ENCODE measurements at places on chromosomes 11 and 22.
A peak's percentile ranks its signal among the peaks of the same experiment; 100 is the strongest.

GRCh38 chr11:34631297-34631696, 10.4 kb downstream of the EHF start:
- DNase-seq, result no peak

- DNase-seq, result no peak
These were observed 3.7 kb upstream of the MIEF1 start for GRCh38 chr22:39498368-39498767.

- peak; percentile 28 for DNase-seq
These were observed 185.0 kb downstream of the NELL1 start for GRCh38 chr11:20854215-20854955.

DNA sequence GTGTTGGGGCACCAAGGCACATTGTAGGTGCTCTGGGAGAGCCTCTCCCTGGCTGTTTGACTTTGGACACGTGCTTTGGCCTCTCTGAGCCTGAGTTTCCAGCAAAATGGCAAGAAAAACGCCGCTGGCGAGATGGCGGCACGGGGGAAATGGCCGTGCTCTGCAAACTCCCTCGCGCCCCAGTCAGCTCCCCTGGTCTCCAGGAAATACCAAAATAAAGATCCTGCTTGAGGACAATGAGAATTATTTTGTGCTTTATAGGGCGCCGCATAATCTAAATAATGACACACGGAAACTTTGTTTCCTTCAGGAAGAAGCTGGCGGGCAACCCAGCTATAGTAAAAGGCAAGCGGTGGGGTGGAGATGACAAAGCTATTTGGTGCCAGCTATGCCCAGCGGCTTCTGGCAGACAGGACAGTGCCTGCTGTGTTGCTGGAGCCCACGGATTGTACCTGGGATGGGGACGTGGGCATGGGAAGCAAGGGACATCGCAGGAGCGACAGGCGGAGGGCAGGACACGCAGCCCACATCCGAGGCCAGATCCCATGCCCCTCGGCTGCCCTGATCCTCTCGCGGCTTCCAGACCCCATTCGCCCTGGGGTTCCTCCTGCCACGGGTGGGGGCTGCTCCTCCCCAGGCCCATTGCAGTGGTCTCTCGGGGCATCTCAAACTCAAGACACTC, 26.3 kb upstream of the RFPL3 start:
- DNase-seq, result no peak

DNA sequence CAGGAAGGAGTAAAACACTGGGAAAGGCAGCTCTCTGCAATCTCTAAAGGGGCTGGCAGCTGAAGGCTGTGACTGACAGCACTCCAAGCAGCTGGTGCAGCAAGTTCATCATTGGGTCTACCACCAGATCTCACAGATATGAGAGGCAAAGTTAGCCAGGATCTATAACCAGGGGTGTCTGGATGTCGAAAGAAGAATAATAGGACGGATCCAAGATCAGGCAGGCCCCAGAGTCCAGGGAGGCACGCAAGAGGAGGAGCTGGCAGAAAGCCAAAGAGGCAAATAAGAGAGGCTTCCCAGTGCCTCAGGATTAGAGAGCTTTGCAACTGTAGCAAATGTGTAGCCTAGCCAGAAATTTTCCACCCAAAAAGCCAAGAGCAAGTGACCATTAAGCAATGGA, 77.1 kb downstream of the RBMXL2 start:
- no peak for DNase-seq

DNA sequence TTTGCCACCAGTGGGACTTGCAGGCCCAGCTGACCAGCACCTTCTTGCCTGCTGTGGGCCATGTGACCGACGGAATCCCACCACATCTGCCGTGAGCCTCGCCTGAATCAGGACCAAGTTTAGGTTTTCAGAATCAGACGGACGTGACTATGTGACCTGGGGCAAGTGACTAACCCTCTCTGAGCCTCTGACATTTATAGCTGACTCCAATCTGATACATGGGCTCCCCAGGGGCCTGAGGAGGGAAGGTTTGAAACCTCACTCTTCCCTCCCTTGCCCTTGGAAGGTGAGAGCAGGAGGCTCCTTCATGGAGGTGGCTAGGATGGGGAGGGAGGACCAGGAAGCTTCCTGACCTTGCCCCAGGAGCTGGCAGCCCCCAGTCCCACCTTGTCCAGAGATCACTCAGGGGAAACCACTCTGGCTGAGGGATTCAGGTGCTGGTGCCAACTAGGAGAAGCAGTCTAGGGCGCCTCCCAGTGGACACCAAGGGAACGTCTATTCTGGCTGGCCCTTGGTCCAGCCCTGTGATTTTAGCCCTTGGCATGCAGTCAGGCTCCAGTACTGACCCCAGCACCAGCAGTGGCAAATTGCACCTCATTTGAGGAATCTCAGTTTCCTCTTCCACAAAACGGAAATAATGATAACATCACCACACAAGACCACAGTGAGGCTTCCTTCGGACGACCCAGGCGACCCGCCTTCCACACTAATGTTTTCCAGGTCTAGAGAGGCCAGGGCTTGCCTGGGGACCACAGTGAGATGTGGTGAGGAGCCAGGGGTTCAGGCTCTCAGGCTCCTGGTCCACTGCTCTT, 47.2 kb upstream of the SYT7 start:
- peak; percentile 77 for DNase-seq

DNA sequence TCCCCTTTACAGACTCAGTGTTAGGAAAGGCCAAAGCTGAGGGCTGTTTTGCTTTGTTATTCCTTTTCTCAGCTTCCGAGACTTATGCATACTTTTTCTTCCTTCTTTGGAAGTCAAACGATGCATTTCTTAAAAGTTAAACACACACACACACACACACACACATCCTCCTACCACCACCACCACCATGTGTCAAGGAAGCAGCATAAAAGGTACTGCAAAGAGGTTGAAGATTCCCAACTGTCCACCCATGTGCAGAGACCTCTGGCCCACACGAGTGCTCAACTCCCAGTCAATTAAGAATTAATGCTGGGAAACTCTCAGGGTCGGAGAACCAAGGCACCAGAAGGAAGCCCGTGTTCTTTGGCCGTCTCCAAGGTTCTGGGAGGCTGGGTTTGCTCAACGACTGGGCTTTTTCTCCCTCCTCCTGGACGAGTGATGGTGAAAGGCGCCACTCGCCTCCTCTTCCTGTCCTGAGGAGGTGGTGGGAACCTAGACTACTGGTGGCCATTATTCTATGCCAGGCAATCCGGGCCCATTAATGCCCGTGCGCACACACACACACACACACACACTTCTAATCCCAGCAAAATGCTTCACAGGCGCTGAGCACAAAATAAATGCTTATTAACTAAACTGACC, 15.1 kb downstream of the MN1 start:
- DNase-seq, result peak; percentile 54

DNA sequence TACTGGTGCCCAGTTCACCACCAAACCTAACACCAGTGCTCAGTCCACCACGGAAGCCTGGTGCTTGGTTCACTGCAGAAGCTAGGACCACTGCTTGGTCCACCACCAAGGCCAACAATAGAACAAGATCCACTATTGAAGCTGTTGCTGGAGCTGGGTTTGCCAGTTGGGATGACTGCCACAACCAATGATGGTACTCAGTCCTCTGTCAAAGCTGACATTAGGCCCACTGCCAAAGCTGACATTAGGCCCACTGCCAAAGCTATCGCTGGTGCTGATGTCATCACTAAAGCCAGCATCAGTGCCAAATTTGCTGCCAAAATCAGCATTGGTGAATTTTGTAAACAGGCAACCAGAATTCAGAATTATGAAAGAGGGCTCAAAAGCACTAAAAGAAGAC, 1850.2 kb upstream of the RAG2 start:
- peak; percentile 2 for DNase-seq
